ENCODE measurements at places on chromosomes 4 and X.

GRCh38 chr4:6226506-6226905 is 26.2 kb upstream of the JAKMIP1 start:
- H3K4me1 ChIP-seq: peaks cover 39% of the 10 kb centered on the region
- H3K27me3 ChIP-seq: peaks cover 1% of the 10 kb centered on the region
- no peak for DNase-seq

DNA sequence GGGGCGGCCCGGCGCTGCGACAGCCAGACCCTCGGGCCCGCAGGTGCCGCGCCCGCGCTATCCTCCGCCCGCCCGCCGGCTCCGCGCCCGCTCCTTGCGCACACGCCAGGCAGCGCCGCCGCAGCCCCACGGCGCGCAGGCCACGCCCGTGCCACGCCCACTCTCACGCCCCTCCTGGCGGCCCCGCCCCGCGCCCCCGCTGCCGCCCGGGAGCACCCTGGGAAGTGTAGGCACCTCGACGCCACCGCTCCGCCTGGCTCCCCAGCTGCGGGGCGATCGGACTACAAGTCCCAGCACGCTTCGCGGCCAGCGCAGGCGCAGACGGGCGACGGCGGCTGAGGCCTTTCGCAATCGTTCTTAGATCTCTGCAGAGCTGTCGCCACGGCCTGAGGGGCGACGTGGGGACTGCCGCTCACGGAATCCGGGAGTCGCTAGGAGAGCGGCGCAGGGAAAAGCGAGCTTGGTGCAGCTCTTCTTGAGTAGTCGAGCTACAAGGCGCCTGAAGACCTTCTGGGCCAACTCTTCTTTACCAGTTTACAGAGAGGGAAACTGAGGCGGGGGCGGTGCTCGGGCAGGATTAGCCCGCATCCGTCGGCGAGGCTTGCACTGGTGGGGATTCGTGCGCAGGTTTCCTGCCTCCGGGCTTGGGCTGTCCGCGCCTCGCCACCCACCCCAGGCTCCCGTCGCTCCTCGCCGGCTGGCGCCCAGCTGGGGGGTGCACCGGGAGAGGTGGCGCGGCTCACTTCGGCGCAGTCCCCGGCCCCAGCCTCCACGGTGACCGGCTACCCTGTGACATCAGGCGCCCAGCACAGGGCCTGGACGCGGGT is at the start of gene ABLIM2:
Gene ABLIM2 (minus strand): TSS at position 104 of the 827 bp plus-strand sequence. CDS start 124 bp downstream, outside the sequence.
- peaks cover 10% of the 10 kb centered on the region for H3K27me3 ChIP-seq
- no peaks in the 10 kb centered on the region for H3K36me3 ChIP-seq
- peaks cover 38% of the 10 kb centered on the region for H3K4me1 ChIP-seq
- DNase-seq: peak; percentile 93
- H3K27ac ChIP-seq: peak within 1 kb of the TSS; percentile 71

DNA sequence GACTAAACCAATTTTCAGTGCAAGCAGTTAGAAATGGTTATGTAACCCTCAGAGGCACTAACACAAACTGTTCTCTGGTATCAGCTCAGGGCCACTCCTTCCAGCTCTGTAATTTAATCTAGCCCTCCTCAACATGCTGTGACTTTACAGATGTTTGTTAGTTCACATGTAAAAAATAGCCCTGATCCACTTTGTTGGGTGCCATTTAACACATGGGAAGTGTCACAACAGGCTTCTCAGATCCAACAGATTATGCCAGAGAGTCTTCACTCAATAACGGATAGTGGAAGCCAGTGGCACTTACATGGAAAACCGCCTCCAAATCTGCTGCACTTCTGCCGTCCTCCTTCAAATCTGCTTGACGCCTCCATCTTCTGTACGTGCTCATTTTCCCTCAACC is 51.6 kb downstream of the ATP8A1 start:
- no peak for DNase-seq
- no peaks in the 10 kb centered on the region for H3K4me1 ChIP-seq
- H3K36me3 ChIP-seq: no peaks in the 10 kb centered on the region
- no peaks in the 10 kb centered on the region for H3K27me3 ChIP-seq

- no peaks in the 10 kb centered on the region for H3K27me3 ChIP-seq
- no peaks in the 10 kb centered on the region for H3K4me1 ChIP-seq
- no peak overlapping the region for H3K4me3 ChIP-seq
- H3K36me3 ChIP-seq: no peaks in the 10 kb centered on the region
Measured at GRCh38 chrX:29487714-29488113, 727.6 kb upstream of the MAGEB2 start.

DNA sequence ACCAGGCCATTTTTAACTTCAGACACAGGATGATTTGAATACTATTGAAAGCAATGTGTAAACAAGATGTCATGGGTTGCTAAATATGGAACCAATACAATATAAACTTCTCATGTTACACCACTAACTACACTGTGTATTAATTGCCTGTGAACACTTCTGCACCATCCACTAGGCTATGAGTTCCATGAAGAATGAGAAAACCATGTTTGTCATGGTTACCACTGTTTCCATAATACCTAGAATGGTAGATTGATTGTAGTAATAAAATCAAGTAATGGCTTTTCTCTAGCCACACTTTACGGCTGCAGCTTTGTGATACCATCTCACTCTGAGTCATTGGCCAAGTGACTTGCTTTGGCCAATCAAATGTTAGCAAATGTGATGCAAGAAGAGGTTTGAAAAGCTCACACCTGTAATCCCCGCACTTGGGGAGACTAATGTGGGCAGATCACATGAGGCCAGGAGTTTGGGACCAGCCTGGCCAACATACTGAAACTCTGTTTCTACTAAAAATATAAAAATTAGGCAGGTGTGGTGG is 19.9 kb upstream of the CYBB start:
- H3K27me3 ChIP-seq: no peaks in the 10 kb centered on the region
- no peak overlapping the region for H3K4me3 ChIP-seq
- no peaks in the 10 kb centered on the region for H3K4me1 ChIP-seq
- H3K27ac ChIP-seq: no peak overlapping the region

DNA sequence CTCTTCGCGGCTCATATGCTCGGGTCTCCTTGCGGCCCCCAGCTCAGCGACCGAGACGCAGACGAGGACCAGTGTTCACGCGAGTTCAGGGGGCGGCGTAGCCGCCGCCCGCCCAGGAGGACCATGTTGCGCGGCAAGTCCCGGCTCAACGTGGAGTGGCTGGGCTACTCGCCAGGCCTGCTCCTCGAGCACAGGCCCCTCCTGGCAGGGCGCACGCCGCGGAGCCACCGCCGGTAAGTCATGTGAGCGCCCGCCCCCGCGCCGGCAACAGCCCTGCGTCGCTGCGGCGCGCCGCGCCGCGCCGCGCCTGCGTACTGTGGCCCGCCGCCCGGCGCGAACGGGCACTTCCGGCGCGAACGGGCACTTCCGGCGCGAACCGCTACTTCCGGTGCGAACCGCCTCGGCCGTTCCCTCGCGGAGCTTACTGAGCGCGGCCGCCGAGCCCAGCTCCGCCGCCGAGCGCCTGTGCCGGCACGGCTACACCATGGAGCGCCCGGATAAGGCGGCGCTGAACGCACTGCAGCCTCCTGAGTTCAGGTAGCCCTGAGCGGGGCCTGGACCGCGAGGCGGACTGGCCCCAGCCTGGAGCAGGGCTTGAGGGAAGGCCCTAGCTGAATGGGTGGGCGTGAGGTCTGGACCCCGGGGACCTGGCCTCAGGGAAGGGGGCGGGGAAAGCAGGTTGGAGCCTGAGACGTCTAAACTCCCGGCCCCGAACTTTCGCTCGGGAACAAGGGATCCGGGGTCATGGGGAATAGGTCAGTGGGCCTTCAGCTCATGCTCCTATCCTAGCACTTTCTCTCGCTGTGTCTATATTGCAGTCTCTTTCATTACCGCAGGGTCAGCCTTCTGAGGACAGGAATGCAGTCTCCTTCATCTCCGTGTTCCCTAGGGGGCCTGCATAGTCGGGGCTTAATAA is at the start of gene VMA21:
Gene VMA21 (plus strand): TSS at position 382 of the 916 bp plus-strand sequence. CDS start 103 bp downstream, at position 485.
- peak within 1 kb of the TSS; percentile 67 for H3K4me3 ChIP-seq
- H3K4me1 ChIP-seq: peaks cover 5% of the 10 kb centered on the region
- H3K27me3 ChIP-seq: no peaks in the 10 kb centered on the region
- DNase-seq: peak; percentile 33
- H3K27ac ChIP-seq: peak within 1 kb of the TSS; percentile 91
- H3K36me3 ChIP-seq: no peaks in the 10 kb centered on the region

DNA sequence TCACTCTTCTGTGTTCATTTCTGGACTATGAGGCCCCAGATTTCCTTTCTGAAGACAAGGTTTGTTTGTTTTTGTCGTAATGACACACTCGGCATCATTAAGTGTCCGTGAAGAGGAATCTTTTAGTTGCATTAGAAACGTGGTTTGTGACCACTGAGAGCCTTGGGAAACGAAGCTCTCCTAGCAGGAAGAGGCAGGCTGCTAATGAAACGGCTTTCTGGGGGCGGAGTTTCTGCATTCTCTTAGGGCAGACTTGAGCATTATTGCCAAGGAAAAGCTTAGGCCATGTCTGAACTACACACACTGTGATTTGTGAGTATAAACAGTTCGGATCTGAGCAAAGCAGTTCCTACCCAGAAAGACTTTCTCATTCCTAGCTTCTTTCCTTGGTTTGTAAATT is 64.0 kb downstream of the SOX3 start:
- no peaks in the 10 kb centered on the region for H3K36me3 ChIP-seq
- peaks cover 6% of the 10 kb centered on the region for H3K27me3 ChIP-seq
- H3K27ac ChIP-seq: no peak overlapping the region
- peak; percentile 72 for DNase-seq
- H3K4me1 ChIP-seq: peaks cover 7% of the 10 kb centered on the region
- H3K4me3 ChIP-seq: no peak overlapping the region

GRCh38 chrX:2703991-2704369 is 12.9 kb downstream of the CD99 start:
- H3K4me1 ChIP-seq: peaks cover 52% of the 10 kb centered on the region
- H3K36me3 ChIP-seq: peaks cover 2% of the 10 kb centered on the region
- H3K4me3 ChIP-seq: no peak overlapping the region
- H3K27ac ChIP-seq: no peak overlapping the region

GRCh38 chr4:53354012-53354722 is 11.7 kb downstream of the SCFD2 start:
- no peak for DNase-seq
- peaks cover 6% of the 10 kb centered on the region for H3K36me3 ChIP-seq
- H3K4me1 ChIP-seq: no peaks in the 10 kb centered on the region

Data from spinal cord (tissue), 10 donors.